NCI-H1694 treated with DMSO at 0.1 percent for 48 hours (cell line): ENCODE measurements at places on chromosomes 3 and 15.
A peak's percentile ranks its signal among the peaks of the same experiment; 100 is the strongest.

GRCh38 chr15:50911001-50911400, 2.5 kb downstream of the AP4E1 start:
- DNase-seq = no peak

GRCh38 chr3:39783680-39784079, 25.7 kb upstream of the MYRIP start:
- DNase-seq = no peak

- DNase-seq = no peak
Measured at GRCh38 chr3:1773679-1774078, 325.0 kb upstream of the CNTN4 start.

DNA sequence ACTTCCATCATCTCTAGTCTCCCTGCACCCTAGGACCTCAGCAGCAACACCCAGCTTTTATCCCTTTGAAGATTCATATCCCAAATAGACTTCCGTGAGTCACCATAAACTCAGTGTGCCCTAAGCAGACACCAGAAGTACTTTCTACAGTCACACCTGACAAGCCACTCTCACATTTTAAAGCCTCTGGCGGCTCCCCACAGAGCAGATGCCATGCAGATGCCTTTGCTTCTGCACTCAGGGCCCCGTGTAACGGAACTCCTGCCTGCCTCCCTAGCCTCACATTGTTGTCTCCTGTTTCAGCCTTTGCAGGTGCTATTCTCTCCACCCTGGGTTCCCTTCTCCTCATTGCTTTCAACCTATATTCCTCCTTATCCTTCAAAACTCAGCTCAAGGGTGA, 155.5 kb upstream of the SLC24A5 start:
- DNase-seq = no peak

GRCh38 chr3:108486338-108486737, 24.1 kb downstream of the MYH15 start:
- no peak for DNase-seq

GRCh38 chr3:190139365-190139764, 18.7 kb upstream of the P3H2 start:
- no peak for DNase-seq

DNA sequence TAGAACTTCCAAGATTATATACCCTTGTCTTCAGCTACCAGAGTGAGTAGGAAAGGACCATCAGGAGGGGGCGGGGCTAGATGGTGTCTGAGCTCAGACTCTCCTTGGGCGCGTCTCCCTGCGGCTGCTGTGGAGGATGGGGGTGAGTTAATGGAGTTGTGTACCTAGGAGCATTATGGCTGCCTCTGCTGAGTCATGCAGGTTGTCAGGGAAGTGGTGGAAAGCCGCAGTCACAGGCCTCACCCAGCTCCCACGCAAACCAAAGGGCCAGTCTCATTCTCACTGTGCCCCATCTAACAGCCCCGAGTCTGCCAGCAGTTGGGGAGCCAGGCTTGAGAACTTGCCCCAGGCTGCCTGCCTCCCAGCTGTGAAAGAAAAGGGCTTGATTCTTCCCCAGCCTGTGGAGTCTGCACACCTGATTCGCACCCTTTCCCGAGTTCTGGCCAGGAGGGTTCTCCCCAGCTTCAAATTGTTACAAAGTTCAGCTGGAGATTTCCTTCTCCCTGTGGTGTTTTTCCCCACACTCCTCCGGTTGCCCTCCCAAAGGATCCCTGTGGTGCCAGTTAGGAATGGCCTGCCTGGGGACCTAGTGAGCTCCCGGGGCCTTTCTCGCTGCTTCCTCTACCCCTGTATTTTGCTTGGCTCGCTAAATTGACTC, 143.3 kb downstream of the HCN4 start:
- DNase-seq = no peak

GRCh38 chr3:87771337-87772192, 287.2 kb downstream of the CGGBP1 start:
- no peak for DNase-seq

DNA sequence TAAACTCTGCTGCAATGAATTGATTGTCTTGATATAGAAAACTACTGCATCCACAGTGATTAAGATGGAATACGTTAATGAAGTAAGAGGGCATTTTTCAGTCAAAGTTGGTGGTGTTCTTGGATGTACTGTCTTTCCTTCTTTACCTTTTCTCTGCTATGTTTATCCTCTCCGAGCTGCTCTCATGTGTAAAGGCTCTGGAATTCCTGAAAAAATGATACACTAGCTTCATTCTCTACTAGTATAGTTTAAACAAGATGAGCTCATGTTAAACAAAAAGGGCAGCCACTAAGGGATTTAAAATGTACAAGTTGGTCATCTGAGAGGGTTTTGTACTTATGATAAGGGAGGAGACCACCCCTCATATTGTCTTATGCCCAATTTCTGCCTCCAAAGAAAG, 504.6 kb upstream of the NECTIN3 start:
- DNase-seq = no peak

DNA sequence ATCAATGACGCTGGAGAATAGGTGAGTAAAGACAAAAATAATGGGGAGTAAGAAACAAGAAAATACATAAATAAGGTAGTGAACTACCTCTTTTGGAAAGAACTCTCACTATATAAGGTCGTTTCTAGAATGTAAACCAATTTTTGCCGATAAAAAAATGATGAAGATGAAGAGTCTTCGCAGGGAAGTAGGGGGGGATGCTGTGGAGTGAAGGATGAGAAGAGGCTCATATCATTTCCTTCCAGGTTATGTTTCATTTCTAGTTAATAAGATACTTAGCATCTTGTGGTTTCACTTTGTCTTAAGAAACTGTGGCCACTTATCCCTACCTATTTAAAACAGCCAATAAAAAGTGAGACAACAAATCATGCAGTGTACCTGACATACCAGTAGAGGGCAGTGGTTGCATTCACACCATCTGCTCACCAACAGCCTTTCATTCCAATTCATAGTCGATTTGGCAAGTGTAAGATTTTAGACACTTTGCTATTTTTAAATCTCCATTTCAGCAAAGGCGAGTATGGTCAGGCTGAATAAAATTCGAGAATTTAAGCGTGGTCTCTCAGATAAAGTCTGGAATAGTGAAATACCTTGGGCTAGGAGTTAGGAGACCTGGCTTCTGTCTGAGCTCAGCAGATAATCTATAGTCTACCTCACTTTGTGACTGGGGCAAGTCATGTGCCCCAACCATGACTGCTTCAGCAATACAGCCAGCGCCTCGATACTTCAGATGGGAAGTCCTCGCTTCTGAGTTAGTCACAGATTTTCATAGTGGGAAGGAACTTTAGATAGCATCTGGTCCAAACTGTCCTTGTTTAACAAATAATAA, 28.9 kb upstream of the ICE2 start:
- DNase-seq = peak; percentile 75

- no peak for DNase-seq
Measured at GRCh38 chr15:71612397-71612722, 198.0 kb upstream of the NR2E3 start.

GRCh38 chr15:83477808-83478537, 30.8 kb downstream of the SH3GL3 start:
- DNase-seq = no peak

GRCh38 chr3:158617982-158618875, 26.1 kb upstream of the GFM1 start:
- no peak for DNase-seq

DNA sequence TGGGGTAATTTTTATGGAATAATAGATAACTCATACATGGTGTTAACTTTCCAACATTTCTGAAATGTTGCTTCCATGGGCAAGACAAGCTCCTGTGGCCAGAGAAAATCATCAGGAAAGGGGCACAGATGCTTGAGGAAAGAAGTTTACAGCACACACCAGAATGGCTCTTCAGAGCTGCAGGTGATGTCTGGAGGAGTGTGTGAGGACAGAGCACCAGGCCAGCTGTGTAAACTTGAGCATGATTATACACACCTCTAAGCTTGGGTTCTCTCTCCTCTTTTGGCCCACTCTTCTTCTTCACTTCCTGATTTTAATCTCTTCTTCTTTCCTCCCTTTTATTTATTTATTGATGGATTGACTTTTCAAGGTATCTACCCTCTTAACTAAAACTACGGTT, 676.0 kb downstream of the GRM7 start:
- no peak for DNase-seq

DNA sequence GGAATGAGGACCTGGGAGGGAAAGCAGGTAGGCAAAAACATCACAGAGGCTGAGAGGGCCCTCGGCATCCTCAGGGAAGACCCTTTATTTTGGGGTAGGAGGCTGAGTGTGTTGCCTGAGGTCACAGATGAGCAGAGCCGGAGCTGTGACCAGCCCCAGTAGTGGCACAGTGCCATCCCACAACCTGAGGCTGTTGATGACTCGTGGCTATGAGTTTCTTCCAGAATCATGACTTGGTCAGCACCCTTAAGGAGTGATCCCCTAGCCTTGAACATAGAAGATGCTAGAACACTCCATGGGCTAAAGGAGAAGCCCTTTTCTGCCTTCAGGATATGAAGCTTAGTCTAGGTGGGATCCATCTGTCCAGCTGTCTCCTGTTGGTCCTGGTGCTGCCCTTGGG, 19.5 kb upstream of the CXCR6 start:
- no peak for DNase-seq

GRCh38 chr3:72892870-72893269, 5.0 kb downstream of the GXYLT2 start:
- no peak for DNase-seq

GRCh38 chr15:66482539-66482938, 15.0 kb downstream of the SNAPC5 start:
- no peak for DNase-seq

GRCh38 chr3:115186351-115187148, 39.5 kb upstream of the ZBTB20 start:
- no peak for DNase-seq

GRCh38 chr15:66746231-66746605, 44.2 kb downstream of the SMAD6 start:
- no peak for DNase-seq

GRCh38 chr3:157070678-157070999, 89.3 kb downstream of the CCNL1 start:
- DNase-seq = no peak

DNA sequence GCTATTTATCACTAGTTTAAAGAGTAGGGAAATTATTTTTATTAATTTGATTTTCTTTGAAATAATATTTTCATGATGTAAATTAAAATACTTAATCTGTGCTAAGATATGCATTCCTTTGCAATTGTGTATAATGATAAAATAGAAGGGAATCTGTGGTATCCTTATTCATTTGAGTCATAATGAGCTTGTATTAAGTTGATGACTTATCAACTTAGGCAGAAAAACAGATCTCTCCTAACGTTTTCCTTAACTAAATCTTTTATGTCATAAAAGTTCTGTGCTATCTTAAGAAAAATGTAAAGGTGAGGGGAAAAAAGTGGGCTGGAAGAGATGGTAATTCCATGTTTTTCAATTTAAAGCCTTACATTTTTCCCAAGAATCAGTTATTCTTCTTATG, 1.9 kb downstream of the FGF7 start:
- no peak for DNase-seq

DNA sequence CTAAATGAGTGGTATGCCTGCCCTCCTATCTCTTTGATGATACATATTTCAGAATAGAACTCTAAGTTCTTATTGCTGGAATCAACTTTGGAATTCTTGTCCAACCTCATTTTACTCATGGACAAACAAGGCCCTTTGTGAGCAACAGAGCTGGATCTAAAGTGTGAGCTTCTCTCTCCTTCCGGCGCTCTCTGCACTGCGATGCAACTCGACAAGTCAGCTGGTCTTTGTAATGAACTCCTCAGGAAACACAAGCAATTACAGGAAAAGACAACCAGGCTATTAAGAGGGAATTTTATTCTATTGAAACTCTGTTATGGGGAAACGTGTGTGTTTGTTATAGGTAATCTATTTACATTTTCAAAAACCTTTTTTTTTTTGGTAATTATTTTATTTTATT, 20.3 kb upstream of the NRROS start:
- DNase-seq = no peak

- no peak for DNase-seq
Measured at GRCh38 chr15:95931619-95932018, 398.9 kb upstream of the NR2F2 start.

DNA sequence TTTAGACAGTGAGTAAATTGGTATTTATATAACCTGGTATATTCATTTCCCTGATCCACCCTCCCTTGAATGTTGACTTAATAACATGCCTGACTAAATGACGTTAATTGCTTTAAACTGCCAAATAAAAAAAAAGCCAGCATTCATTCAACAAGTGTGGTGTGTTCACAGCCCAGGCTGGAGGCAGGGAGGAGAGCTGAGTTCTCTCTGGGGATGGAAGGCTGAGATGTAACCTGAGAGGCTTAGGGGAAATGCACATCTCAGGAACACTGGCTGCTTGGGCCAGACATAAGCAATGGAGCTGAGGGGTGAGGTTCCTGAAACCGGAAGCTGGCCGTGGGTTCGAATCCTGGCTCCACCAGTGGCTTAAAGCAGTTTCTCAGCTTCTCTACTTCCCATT, 17.3 kb downstream of the CACNA2D3 start:
- no peak for DNase-seq

DNA sequence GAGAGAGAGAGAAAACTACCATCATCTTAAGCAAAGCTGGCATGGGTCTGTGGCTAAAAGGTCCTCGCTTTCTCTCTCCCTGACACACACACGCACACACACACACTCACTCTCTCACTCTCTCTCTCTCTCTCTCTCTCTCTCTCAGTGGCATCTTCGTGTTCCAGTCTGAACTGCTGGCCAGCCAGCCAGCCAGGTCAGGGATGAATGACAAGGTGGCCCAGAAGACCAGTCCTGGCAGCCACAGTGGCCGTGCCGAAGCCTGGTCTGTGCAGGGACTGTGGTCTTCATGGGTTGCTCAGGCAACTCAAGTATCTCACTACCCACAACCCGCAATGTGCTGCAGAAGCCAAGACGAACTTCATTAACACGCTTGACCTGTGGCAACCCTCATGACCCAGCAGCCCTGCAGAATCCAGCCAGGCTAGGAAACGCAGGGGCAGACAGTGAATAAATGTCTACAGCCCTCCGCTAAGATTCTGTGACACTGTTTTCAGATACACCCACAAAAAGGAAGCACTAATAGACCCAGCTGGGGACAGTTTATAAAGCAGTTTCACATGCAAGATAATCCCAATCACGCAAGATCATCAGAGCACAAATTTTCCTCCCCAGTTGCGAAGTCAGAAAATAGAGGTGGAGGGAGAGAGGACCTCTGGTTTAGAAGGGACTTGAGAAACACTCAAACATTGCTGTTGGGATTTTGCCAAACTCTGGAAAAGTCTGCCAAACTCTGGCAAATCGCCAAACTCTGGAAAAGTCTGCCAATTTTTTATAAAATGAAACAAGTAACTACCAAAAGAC, 66.4 kb downstream of the XXYLT1 start:
- DNase-seq = peak; percentile 68

DNA sequence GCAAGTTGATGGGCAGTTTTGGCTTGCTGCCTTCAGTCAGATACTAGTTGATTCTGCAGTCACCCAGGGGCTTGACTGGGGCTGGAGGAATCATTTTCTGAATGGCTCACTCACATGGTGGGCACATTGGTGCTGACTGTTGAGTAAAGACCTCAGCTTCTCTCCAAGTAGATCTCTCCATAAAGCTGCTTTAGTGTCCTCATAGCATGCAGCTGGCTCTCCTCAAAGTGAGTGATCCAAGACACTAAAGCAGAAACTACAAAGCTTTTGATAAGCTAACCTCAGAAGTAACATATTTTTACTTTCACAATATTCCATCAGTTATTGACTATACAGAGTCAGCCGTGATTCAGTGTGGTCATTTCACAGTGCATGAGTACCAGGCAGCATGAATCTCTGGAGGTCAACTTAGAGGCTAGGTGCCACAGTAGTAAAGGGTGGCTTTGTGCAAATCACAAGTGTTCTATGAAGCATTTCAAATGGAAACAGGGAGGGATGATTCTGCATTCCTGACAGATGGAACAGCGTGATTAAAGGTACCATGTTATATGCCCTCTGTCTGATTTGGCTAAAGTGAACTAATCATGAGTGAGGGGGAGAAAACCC, 24.3 kb upstream of the ATP8B4 start:
- DNase-seq = no peak
